BE2C (cell line): ENCODE measurements at places on chromosomes 1 and 21.

- DNase-seq, result no peak
Measured at GRCh38 chr1:231518485-231519034, 9.9 kb upstream of the TSNAX start.

GRCh38 chr1:196376630-196377328 lies 231.5 kb downstream of the KCNT2 start:
- no peak for DNase-seq

DNA sequence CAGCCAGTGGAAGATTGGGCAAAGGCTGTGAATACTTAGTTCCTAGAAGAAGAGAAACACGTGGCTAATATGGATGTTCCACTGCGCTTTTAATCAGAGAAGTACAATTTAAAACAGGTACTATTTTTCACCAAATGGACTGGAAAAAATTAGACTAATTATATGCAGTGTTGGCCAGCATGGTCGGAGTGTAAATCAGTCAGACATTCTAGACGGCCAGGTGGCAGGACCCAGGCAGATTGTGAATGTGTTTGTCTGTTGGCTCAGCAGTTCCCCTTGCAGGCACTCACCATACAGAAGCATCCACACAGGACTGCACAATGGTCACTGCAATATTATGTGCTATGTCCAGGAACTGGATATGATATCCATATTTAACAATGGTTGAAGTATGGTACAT lies 23.9 kb upstream of the SLC25A34 start:
- no peak for DNase-seq

DNA sequence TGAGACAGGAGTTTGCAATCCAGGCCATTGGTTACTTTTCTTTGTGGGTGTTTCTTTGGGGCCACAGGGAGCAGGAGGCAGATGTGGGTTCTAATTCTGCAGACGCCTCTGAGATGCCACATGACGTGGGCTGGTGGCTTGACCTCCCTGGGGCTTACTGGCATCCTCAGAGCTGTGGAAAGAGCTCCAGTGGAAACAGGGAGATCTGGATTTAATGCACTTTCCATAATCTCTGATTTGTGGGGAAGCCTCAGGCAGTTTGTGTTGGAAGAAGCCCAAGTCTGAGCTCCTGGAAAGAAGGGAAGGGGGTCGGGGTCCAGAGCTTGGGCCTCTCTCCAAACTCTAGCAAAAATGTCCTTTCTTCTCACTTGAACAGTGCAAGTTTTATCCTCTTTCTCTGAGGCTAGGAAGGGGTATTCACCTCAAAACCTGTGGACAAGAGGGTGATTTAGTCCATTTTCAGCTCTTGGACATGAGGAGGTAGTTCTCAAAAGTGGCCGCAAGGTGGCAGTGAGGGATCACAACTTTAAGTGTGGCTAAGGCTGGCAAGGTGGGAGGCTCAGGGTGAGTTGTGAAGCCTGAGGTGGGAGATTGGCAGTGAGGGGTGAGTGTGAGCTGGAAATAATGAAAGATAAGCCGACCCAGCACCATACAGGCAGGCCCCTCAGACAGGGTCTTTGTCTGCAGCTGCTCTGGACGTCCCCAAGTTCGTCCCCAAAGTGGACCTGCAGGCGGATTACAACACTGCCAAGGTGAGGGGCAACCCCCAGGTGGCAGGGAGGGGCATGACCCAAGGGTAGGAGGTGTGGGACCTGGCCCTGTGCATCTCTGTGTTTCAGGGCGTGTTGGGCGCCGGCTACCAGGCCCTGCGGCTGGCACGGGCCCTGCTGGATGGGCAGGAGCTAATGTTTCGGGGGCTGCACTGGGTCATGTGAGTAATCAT lies 9.2 kb downstream of the IKBKE start:
- DNase-seq, result peak; percentile 79

GRCh38 chr1:77978293-77978968 lies 441 bp downstream of the FUBP1 start:
- peak; percentile 81 for DNase-seq

- no peak for DNase-seq
Measured at GRCh38 chr1:203649551-203649998, 22.9 kb downstream of the ATP2B4 start.

GRCh38 chr1:2594641-2595131 lies 8.1 kb downstream of the PRXL2B start:
- DNase-seq, result no peak

DNA sequence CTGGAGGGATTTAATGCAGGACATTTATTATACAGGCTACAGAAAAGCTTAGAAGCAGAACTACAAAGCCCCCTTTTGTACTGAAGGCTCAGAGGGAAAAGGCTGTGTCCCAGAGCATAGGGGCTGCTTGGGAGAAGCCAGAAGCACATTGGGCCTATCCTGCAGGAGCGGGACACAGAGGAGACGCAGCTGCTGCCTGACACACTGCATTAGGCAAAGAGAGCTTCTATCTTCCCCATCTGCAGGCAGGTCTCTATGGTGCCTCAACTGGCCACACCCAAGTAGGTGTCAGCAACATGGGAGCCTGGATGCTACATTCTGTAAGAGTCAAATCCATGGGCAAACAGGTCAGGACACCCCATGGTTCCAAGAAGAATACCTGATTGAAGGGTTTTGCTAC lies 595.9 kb downstream of the AJAP1 start:
- no peak for DNase-seq

DNA sequence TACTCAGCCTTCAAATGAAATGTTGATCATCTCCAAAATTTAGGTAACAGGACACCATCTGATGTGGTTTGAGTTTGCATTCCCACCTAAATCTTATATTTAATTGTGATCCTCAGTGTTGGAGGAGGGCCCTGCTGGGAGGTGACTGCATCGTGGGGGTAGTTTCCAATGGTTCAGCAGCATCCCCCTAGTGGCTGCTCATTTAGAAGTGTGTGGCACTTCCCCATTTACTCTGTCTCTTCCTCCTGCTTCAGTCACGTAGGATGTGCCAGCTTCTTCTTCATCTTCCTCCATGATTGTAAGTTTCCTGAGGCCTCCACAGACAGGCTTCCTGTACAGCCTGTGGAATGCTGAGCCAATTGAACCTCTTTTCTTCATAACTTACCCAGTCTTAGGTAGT lies 731.2 kb downstream of the USP25 start:
- no peak for DNase-seq

DNA sequence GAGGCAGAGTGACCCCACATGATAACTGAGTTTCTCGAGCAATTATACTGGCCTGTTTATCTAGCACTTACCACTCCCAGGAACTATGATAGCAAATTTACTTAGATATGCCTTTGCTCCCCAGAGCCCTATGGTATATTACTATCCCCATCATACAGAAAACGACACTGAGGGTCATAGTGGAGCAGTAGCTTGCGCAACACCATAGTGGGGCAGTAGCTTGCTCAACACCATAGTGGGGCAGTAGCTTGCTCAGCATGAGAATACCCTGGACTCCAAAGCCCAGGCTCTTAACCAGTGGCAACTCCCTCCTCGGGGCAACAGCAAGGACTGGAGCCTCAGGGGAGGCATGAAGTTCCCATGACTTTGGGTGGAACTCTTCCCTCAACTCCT lies 211.9 kb downstream of the NPHP4 start:
- DNase-seq, result no peak

GRCh38 chr1:196558411-196558810 lies 49.8 kb downstream of the KCNT2 start:
- no peak for DNase-seq

GRCh38 chr21:45322960-45323461 lies 35.3 kb upstream of the POFUT2 start:
- DNase-seq, result peak; percentile 11

- DNase-seq, result no peak
Measured at GRCh38 chr1:100936194-100936967, 40.5 kb downstream of the SLC30A7 start.

DNA sequence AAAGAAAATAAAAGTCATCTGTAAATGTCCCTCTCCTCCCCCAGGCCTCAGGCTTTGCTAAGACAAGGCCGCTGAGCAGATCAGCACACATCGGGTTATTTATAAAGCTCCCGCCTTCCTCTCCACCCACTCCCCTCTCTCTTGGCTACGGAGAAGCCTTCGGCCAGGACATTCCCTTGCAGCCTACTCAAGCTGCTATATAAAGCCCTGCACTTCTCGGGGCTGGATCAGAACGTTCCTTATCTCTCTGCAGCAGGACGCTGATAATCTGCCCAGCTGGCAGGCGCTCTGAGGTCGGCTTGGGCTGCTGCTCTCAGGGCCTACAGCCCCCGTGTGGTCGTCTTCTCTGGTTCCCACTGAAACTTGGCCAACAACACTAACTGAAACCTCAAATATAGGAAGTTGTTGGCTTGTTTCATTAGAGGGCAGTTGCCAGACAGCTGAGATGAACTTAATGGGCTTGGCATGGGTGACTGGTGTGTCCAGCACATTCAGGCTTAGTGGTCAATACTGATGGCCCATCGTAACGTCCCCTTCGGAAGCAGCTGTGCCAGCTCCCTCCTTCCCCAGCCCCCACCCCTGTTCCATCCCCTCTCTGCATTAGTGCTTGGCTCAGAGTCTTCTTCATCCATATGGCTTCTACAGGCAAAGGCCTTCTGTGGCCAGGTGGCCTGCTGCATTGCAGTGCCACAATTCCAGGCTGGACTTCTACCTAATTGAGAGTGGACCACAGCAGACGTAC lies 64.6 kb downstream of the IER5 start:
- DNase-seq, result peak; percentile 72

DNA sequence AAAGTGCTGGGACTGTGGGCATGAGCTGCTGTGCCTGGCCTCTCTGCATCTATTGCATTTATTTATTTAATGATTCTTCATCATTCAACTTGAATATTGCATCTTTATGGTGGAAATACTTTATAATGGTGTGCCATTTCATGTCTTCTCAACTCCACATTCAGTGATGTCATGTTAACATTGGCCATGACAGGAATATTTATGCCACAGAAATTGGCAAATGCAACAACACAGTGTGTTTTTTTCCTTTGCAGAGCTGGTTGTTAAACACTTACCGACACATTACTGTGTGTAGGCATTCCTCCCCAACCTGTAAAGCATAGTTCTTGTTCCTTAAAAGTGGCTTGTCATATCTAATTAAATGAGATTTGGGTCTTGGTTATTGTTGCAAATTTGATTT lies 57.4 kb upstream of the WDR26 start:
- DNase-seq, result no peak

DNA sequence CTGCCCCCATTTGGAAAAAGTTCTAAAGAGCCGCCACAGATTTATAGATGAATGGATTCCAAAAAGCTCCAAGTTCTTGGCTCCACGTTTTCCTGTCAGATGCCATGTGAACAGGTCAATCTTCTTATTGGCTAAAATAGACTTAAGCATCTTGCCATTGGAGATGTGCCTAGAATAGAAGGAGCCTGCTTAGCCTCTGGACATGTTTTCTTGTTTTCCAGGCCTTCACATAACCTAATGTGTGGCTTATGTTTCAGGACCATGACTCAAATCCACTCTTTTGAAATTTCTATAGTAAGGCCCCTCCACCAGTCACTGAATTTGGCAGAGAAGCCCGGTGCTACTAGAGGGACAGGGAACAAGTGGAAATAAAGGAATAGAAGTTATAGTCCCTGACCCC lies 31.5 kb downstream of the PHC2 start:
- no peak for DNase-seq

DNA sequence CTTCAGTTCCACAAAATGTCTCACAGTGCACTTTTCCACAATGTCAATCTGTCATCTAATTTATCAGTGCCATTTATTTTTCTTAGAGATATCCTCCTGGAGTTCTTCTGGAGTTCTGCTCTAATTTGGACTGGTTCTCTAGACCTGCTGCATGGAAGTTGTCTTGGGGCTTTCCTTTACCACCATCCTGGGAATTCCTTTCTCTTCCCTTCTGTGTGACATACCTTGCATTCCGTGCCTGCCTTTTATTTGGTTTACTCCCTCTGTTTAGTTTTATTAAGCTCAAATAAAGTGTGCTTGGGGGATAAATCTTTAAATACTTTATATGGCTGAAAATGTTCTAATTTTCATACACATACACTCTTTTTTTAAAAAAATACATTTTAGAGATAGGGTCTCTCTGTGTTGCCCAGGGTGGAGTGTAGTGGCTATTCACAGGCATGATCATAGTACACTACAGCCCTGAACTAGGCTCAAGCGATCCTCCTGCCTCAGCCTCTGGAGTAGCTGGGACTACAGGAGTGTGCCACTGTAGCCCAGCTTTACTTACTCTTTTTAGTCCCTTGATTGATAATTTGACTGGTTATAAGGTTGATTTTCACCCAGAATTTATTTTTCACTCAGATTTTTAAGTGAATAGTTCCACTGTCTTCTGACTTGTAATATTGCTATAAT lies 14.4 kb downstream of the MTF2 start:
- no peak for DNase-seq

DNA sequence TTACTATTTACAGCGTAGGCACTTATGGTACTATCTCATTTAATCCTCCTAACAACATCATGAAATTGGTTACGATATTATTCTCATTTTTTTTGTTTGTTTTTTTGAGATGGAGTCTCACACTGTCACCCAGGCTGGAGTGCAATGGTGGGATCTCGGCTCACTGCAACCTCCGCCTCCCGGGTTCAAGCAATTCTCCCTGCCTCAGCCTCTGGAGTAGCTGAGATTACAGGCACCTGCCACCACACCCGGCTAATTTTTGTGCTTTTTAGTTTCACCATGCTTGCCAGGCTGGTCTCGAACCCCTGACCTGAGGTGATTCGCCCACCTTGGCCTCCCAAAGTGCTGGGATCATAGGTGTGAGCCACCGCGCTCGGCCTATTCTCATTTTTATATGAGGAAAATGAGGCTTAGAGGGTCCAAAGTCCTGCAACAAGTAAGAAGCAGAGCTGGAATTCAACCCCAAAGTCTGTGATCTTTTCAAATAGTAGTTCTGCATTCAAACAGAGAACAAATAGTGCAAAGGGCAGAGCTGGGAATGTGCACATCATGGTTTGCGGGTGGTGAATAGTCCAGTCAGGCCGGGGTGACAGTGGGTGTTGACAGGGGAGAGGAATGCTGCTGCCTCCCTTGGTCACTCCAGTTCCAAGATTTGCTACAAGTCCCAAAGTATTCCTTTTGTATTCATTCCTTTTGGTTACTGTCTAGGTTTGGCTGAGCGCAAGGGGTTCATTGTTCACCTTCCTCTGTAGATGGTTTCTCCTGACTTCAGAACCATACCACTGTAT lies 4.6 kb downstream of the PRUNE1 start:
- no peak for DNase-seq

DNA sequence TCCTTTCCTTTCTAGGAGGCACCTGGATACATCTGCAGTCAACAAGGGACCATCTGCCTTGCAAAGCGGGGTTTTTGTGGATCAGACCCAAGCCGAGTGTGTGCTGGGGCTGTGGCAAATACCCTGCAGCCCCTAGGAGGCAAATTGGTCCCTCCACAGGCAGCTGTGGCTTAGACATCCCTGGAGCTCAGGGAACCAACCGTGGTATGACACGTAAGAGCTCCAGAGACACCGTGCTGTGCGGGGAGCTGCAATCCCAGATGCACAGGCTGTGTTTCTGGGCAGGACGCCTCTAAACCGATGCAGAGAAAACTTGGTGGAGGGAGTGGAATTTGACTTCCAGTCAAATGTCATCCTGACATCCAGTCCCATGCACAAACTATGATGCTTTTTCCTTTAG lies 141.5 kb downstream of the KAZN start:
- DNase-seq, result no peak
